Heart right ventricle (tissue), 16 donors: ENCODE measurements at places on chromosomes 3 and 15. TPM values are rescaled to one million over a fixed set of nuclear protein-coding genes. Genes with fewer than 3 reads are reported as not detected.

CHCHD4 gene
- total RNA-seq = 25.8 TPM

GOLGA8T gene
- 0.20 TPM for total RNA-seq

PP2D1 gene
- total RNA-seq = not detected

VILL gene
- 1.2 TPM for total RNA-seq
